Cerebellar nuclear complex (tissue), 1 donor: ENCODE measurements at places on chromosomes 5 and 9.

DNA sequence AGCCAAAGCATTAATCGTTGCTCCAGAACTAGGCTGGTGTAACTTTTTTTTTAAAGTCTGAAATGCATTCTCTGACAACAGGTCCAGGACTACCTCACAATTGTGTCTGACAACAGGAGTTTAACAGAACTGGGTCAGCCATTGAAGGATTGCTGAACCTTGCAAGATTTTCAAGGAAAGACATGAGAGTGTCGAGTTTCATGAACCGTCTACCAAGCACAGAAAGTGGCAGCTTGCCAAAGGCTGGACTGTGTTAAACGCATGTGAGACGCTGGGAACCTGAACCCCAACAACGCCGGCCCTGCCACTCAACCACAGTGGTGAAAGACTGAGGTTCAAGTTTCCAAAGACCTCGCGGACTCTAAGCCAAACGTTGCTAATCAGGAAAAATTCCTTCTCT lies 79.1 kb downstream of the LHFPL2 start:
- no peak for DNase-seq

DNA sequence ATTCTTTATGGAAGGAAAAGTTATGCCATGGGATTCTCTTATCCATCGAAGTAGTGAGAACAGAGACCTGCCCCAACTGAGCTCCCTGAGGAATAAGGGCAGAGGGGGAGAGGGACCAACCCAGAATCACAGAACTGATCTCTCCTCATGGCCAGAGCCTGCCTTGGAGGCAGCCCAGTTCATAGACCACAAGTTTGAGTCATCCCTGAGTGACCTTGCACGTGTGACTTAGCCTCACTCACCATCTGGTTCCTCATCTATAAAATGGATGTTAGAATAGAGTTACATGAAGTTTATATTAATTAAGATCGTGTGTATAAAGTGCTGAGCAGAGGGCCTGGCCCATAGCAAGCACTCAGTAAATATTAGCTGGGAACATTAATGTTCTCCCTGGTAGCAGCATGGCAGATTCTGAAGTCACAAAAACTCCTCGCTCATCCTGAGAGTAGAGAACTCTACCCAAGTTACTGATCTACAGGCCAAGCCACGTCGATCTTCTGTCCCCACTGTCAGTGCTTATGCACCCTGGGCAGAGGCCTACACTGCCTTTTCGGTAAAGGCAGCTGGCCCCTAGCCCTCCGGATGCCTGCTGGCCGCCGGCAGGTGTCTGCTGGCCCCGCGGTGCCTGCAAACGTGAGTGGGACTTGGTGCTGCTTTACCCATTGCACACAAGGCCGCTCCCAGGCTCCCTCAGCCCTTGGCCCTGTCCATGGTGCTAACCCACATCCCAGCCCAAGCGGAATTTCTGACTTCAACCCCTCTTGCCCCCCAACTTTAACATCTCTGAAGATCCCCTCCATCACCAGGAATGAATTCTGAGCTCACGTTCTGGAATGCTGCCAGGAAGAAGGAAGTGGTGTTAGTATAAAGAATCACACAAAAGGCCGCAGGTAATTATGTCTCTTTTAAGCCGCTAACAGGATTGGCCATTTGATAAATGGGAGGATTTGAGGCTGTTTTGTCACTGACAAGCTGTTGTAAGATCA lies 61.1 kb upstream of the ARAP3 start:
- no peak for DNase-seq

GRCh38 chr9:128928624-128929023 lies 7.8 kb downstream of the PHYHD1 start:
- no peak for DNase-seq

DNA sequence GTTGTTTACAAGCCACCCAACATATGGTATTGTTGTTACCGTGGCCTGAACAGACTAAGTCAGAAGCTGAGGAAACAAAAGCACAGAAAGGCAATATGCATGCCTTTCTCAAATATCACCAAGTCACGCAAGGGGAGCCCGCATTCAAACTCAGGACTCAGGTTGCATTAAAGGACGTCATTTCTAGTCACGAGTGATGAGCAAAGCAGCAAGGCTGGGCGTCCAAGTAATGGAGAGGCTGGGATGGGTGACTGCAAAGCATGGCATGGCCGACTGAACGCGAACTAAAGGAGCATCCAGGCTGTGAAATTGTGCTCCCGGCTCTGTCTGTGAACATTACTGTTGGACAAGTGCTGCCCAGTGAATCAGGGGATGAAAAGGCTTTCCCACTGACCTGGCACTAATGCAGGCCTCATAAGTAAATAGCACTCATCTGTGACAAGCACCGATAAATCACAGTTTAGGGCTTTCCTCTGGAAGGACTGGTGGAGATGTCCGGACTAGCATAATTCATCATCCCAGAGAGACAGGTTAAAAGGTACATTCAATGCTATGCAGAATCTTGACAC lies 202.8 kb downstream of the SPOCK1 start:
- DNase-seq, result no peak

- no peak for DNase-seq
Observed at GRCh38 chr5:48192-48591, 43.8 kb upstream of the PLEKHG4B start.

DNA sequence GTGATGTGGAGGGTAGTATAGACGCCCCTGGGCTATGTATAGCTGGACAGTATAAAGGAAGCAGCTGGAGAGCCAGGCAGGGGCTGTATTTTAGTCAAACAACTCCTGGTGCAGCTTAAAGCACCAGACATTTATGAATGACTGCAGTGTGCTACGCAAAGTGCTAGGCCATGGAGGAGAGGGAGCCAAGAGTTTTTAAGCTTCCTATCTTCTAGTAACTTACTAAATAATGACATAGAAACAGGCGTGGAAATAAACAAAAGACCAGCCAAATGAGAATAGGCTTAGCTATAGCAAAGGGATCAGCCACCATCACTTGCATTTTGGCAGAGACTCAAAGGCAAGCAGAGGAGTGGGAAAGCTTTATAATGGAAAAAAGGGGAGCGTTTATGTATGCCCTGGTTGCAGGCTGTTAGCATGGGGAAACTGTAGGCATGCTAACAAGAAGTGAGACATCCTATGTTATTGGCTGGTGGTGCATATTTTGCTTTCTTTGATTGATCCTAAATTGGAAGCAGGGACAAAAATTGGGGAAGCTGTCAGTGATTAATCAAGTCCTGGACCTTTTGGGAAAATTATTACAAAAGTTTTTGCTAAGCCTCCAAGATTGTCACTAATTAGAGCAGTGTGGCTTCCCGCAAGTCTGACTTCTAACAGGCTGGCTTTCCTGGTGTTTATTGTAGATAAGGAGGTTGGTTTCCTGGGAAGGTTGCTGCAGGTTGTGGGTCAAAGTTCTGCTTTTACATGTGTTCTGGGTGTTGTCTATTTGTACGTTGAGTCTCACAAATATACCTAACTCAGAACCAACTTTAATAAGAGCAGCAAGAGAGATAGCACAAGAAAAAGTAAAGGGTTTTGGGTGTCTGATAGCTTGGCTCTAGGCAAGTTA lies 46.6 kb downstream of the RAB3C start:
- no peak for DNase-seq

DNA sequence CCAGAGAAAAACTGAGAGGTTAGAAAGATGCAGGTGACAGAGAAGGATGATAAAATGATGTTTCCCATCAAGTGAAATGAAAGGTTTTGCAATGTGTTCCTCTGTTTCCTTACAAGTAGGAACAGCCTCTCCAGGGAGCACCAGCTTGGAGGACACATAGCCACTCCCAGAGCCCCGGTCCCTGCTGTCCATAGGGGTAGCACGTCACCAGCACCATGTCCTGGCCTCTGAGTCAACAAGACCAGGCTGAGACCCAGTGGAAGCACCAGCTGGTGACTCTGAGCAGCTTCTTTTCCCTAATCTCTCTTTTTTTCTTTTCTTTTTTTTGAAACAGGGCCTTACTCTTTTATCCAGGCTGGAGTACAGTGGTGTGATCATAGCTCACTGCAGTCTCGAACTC lies 19.4 kb upstream of the HMCN2 start:
- DNase-seq, result no peak

GRCh38 chr9:124771867-124772679 lies 962 bp upstream of the NR6A1 start:
- DNase-seq, result peak; percentile 16

- no peak for DNase-seq
Observed at GRCh38 chr5:8525819-8526218, 656.9 kb downstream of the MTRR start.

GRCh38 chr9:122371846-122372245 lies 1.0 kb downstream of the PTGS1 start:
- no peak for DNase-seq

DNA sequence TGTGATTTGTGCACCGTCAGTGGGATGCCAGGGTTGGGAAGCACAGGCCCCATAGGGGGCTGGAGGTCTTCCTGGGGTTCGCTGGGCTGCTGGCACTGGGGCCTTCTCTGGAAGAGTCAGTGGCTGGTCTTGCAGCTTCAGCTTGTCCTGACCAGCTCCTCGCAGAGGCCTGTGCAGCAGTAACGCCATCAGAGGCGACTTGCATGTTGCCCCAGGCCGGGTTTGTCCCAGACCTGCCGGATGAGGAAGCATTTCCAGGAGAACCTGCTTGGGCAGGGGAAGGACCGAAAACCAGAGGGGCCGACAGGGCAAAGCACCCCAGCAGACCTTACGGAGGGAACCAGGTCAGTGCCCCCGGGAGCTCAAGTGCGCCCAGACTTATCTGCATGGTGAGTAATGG lies 54.7 kb upstream of the IRX2 start:
- no peak for DNase-seq

DNA sequence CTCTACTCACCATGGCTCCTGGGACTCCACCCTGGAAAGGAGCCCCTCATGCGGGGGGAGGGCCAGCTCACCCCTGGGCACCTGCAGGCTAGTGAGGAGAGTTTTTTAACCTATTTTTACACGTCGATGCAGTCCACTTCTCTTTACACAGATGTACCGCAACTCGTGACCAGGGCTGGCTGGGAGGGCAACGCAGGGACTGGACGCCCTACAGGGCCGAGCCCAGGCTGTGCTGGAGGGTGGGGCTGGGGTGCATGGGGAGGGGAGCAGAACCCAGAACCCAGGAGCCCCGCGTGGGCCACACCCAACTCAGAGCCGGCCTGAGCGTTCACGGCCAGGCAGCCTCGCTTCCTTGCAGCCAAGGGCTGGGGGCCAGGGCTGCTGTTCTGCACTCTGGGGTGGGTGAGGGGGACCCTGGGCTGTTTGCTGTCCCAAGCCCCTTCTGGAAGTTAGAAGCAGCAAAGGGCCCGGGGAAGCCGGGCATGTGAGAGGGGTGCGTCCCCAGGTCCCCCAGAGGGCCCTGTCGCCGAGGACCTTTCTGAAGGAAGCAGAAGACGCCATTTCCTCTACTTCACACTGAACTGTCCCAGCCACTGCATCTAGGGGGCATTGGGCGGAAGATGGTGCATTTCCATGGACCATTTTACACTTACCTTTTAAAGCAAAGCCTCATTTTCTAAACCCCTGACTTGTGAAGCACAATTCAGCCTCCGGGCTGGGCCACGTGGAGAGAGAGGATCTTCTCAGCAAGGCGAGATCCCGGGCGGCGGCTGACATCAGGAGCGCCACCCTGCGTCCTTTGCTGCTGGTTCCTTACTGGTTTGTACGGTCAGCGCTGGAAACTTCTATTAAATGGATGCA lies 90.5 kb downstream of the KCNT1 start:
- no peak for DNase-seq

DNA sequence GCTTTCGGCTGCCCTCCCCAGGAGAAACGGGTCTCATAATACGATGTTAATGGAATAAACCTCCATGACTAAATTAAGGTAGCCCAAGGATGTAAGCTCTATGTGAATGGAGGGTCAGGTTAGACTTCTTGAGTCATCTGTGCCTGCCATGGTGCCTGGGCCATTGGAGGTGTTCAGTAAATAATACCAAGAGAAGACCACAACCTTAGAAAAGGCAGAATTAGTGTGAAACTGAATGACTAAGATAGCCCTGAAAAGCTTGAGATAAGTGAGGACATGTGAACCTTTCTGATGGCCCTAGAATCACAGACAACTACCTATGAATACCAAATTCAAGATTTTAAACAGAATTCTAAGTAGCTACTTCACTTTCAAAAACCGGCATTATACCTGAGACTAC lies 160.6 kb downstream of the KIAA0825 start:
- DNase-seq, result no peak

DNA sequence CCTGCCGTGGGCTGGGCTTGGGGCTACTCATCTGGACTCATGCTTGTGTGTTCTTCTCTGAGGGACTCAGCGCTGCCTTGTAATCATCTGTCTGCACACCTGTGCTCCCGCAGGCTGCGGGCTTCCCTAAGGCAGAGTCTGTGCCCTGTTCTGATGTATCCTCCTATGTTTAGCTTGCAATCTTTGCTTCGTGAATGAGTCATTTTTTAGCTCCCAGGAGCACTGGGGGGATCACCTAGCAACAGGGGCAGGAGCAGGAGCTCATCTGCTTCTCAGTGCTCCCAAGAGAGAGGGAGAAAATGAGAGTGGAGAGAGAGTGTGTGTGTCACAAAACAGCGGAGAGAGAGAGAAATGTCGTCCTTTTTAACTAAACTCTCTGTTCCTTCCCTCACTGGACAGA lies 202.4 kb upstream of the ZNF618 start:
- DNase-seq, result no peak

DNA sequence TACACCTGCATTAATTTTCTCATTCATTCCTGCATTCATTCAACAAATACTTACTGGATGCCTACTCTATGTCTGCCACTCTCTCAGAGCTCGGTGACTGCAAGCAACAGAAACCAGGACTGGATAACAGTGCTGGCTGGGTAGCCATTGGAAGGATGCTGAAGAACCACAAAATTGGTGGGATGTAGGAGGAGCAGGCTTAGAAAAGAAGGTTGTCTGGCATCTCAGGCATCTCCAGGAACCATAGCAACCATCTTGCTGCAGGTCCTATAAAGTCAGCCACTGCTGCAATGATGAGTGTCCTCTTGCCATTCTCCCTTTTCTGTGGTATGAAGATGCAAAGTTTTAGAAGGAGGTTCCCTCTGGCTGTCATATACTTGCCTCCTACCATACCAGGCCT lies 168.6 kb downstream of the FGF18 start:
- DNase-seq, result no peak

DNA sequence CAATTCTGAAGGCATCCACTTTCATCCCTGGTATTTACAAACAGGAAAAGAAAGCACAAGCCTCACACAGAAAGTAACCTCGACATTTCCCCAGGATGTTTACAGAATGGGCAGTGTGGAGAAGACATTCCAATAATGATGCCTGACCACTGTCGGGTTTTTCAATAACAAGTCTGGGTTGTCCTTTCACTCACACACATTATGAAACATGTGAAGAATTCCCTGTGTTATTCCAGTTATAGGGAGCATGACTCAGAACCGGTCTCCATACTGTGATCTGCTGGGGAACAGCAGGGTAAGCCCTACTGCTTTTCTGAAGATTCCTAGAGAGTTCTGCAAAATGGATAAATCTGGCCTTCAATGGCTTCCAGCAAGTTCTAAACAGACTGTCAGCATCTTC lies 155.3 kb downstream of the ADAMTS12 start:
- DNase-seq, result no peak

DNA sequence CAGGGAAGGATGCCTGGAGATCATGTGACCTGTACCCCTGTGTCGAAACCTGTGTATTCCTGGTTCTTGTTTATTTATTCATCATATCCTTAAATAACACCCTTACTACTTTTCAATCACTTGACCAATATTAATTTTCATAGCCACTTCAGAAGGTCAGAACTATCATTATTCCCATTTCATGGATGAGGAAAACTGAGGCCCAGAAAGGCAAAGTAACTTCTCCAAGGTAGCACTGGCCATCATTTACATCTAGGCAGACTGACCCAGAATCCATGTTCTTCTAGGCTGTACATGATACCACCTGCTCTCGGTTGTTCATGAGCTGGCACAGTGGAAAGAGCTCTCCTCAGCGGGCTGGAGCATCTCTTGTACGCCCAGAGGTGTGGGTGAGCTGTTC lies 49.4 kb downstream of the KCNIP1 start:
- no peak for DNase-seq

GRCh38 chr5:96743805-96744204 lies 63.9 kb downstream of the ERAP1 start:
- no peak for DNase-seq
